Activated naive CD8-positive, alpha-beta T cell treated with anti-CD3 and anti-CD28 coated beads, Interleukin-2, amount 10 ng/mL, durations not matched to agents 7 days and 5 days (primary cell): ENCODE measurements at places on chromosomes 2 and 18.

DNA sequence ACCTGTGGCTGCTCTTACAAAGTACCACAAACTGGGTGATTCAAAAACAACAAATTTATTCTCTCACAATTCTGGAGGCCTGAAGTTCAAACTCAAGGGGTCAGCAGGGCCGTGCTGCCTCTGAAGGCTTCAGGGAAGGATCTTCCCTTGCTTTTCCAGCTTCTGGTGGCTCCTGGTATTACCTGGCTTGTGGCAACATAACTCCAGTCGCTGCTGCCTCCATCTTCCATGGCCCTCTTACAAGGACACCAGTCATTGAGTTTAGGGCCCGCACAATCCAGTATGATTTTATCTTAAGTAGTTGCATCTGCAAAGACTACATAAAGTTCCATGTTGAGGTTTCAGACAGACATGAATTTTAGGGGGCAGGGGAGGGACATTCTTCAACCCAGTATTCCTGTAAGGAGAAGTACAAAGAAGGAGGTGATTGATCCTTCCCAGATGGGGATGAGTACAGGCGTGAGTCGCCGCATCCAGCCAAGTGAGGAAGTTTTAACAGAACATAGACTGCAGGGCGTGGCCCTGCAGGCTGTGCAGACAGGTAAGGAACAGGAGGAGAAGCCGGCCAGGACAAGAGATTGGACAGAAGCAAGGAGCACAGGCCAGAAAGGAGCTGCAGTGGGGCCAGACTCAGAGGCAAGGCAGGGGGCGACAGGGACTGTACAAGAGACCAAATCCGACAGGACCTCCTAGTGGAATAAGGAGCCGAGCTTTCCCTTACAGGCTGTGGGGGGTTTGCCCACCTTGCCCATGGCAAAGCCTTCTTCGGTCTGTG, 44.4 kb upstream of the BZW1 start:
- DNase-seq, result no peak

DNA sequence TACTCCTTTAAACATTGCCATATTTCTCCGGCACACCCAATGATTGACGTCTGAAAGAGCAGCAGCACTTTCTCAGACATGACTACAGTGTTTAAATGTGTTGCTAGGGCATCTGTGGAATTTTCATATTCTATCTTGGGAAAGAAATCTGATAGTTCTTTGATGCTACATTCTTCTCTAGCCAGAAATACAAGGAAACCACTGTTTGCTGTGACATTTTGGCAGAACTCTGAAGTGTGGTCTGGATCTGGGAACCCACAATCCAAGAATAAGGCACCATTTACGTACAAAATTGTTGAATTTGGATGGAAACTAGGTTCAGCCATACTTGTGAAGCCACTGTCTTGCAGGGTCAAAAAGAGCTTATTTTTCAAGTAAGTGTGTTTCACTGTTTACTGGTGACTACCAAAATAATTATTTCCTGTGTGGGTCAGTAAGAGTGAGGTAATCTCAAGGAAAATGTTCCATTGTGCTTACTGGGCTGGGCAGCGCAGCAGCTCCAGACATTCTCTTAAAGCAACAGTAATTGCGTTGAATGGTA, 21.3 kb upstream of the CD28 start:
- DNase-seq, result no peak

- no peak for DNase-seq
Measured at GRCh38 chr2:27798948-27799645, 27.6 kb downstream of the MRPL33 start.

DNA sequence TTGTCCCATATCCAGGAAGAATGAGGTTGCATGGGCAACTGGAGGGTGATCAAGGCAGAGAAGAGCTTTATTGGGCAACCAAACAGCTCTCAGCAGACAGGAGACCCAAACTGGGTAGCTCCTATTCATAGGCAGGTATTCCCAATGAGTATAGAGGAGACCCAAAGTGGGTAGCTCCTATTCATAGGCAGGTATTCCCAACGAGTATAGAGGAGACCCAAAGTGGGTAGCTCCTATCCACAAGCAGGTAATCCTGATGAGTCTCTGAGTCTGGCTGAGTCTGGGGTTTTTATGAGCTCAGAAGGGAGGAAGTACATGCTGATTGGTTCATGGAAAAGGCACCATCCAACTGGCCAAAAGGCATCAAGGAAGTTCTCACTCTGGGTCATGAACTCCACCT, 5.3 kb upstream of the GORASP2 start:
- no peak for DNase-seq

- DNase-seq, result no peak
Measured at GRCh38 chr2:164678631-164679149, 57.4 kb upstream of the GRB14 start.

GRCh38 chr18:9707381-9708056, 582 bp upstream of the RAB31 start:
- DNase-seq, result no peak
